ENCODE measurements at places on chromosomes 11 and 22.

DNA sequence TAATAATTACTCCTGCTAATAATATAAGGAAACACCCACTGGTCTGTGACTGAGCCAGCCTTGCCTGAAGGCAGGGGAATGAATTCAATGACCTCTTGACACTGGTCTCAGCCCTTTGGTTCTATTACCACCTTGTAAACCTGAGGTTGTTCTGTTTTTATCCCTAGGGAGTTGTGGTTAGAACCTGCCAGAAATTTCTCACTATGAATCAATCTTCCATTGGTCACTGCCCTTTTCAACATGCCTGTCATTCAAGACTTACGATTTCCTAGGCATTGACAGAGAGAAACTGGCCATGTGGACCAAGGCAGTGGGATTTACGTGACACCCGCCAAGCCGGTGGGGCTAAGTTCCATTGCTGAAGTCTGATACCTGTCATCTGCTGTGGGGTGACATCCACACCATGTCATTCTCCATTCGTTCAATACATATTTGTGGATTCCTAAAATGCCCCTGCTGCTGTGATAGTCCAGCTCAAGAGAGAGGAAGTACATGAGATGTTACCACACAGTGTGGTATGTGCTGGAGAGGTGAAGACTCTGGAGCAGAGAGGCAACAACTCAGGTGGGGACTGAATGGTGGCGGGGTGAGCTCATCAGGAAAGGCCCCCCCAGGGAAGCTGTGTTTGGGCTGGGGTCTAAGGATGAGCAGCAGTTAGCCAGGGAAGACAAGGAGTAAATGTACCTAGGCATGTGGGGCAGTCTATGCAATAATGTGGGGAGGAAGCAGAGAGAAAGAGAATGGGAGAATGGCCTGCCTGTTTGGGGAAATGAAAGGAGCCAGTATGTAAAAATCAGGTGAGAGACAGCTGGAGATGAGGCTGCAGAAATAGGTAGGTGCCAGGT is 15.2 kb upstream of the EHF start:
- DNase-seq: no peak

GRCh38 chr11:68521969-68522652 is 61.6 kb downstream of the PPP6R3 start:
- DNase-seq: no peak

GRCh38 chr22:37684803-37685615 is 1.1 kb upstream of the NOL12 start:
- no peak for DNase-seq

DNA sequence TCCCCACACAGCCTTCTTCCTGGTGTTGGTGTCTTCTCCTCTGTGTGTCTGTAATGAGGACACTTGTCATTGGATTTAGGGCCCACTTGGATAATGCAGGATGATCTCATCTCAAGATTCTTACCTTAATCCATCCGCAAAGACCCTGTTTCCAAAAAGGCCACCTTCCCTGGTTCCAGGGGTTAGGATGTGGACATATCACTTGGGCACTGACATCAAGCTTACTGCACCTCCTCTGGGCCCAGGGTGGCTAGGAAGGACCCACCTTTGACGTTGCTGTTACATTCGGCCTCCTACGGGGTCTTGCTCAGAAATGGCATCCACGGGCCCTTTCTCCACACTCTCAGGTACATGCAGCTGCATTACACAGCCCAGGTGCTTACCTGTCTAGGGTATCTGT is 535.9 kb downstream of the BRD1 start:
- no peak for DNase-seq

DNA sequence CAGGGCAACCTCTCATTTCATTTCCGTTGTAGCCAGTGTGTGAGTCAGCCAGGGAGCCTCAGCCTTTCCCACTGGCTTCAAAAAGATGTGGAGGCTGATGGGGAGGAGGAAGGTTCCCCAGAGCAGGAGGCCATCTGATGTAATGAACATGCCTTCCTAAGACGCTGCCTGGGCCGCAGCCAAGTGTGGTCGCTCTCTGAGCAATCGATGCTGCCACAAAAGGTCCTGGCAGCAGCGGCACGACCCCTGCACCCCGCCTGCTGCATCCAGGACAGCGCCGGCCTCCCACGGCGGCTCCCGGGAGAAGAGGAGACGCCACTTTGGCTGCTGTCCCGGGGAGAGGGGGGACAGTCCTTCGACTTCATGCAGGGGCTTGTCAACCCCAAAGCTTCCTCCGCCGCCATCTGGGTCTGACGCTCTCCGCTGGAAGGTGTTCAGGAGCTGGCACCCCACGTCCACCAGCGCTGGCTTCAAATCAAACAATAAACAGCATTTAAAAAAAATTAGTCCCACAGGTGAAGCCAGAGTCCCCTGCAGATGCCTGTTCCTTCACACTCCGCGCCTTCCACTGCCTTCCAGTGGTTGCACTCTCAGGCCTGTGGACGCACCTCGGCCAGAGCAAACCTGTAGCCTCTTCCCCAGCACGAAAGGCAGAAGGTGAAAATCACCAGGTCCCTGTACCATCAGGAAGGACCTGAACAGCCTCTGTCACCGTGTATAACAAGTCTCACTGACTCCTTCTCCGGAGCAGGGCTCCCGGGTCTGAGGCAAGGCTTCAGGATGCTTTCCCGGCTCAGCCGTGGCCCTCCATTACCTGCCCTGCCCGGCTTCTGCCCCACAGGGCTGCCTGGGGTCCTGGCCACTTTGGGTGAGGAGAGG is 930.7 kb downstream of the BRD1 start:
- no peak for DNase-seq

- no peak for DNase-seq
Observed at GRCh38 chr11:110184456-110184855, 91.3 kb downstream of the ZC3H12C start.

DNA sequence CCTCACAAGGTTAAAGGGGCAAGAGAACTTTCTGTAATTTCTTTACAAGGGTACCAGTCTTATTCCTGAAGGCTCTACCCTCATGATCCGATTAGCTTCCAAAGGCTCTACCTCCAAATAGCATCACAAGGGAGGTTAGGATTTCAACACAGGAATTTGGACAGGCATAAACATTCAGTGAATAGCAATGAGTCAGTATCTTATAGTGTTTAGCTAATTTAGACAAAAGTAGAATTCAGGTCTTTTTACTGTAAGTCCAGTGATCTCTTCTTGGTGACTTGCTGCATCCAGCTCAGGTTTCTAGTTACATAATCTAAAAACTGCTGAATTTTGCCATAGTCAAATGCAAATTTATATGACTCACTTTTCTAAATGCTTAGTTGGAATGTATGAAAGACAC is 1995.6 kb upstream of the RAG2 start:
- DNase-seq: no peak

- DNase-seq: no peak
Observed at GRCh38 chr11:119175493-119176077, 7.1 kb downstream of the NLRX1 start.

DNA sequence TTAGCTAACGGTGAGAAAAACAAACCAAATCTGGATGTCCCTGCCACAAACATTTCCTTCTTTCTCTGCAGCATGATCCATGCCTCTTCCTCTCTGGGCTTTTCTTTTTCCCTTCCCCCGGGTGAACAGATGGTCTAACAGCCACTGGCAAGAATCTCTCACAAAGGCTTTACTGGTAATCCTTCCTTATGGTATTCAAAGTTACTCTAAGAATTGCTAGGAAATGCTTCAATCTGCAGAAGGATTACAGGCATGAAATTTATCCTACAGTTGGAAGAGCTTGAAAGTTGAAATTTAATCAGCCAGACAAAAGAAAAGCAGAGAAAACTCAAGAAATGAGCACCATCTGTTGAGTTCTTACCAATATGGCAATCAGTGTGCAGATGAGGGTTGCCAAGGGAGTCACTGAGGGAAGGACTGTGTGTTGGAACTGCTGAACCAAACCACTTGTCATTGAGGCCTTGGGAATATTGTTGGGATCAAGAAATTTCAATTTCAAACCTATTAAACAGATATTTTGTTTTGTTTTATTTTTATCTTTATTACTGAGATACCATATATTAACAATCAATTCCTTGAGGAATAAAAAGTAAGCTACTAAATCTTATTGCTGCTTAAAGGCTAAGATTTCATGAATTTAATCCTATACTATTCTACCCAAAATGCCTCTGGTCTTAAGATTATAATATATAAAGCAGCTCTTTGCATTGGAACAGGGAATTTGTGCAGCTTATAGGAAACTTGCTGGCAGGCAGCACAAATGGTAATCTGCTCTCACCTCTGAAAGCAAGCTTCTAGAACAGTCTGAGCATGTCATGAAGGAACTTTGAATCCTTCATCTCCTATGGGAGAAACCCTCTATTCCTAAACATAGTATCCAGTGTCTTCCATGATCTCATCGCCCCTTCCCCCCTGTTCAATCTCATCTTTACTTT is 29.7 kb upstream of the NDUFC2 start:
- DNase-seq: no peak

- no peak for DNase-seq
Observed at GRCh38 chr11:67002921-67003411, 20.0 kb upstream of the SYT12 start.

- DNase-seq: no peak
Observed at GRCh38 chr22:35608088-35608487, 9.0 kb downstream of the MB start.

- DNase-seq: no peak
Observed at GRCh38 chr11:101907815-101908214, 7.0 kb upstream of the CEP126 start.

DNA sequence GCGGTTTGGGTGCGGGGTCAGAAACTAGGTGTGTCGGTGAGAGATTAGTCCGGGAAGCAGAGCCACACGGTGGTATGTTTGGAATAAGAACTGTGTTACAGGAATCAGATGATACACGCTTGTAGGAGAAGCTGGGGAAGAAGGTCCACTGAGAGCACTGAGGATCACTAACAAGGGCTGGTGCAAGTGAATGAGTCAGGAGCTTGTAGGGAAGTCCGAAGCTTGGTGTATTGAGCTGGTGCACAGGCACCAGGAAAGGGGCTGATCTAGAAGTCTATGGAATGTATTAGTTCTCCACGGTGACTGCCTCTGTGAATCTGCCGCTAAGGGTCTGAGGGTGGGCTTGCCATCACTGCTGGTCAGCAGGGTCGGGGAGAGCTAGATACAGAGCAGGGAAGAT is 18.8 kb upstream of the GRK3 start:
- DNase-seq: no peak

DNA sequence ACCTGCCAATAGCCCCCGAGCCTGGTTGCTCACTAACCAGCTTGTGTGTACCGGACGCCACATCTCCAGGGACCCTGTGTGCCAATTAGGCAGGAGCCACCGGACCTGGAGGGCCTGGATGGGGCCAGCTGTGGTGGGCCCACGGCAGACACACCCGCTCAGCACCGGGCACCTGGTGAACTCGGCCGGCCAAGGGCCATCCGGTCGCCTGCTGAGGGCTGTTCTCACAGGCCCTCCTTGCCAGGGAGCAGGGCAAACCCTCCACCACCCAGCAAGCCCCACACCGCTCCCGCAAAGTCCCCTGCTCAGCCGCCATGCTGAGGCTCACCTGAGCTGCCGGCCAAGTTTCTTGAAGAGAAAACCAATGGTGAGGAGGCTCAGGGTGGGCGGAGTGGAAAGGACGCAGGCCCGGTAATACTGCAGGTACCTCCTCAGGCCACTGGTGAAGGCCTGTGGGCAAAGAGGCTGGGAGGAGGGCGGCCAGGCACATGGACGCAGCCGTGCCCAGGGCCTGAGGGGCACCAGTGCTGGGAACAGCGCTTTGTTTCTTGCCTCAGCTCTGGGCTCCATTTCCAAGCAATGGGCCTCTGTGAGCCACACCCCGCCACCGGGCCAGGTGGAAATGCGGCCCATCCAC is 17.1 kb downstream of the TUBGCP6 start:
- DNase-seq: no peak

- no peak for DNase-seq
Observed at GRCh38 chr11:83922318-83922717, 636.2 kb upstream of the CCDC90B start.

DNA sequence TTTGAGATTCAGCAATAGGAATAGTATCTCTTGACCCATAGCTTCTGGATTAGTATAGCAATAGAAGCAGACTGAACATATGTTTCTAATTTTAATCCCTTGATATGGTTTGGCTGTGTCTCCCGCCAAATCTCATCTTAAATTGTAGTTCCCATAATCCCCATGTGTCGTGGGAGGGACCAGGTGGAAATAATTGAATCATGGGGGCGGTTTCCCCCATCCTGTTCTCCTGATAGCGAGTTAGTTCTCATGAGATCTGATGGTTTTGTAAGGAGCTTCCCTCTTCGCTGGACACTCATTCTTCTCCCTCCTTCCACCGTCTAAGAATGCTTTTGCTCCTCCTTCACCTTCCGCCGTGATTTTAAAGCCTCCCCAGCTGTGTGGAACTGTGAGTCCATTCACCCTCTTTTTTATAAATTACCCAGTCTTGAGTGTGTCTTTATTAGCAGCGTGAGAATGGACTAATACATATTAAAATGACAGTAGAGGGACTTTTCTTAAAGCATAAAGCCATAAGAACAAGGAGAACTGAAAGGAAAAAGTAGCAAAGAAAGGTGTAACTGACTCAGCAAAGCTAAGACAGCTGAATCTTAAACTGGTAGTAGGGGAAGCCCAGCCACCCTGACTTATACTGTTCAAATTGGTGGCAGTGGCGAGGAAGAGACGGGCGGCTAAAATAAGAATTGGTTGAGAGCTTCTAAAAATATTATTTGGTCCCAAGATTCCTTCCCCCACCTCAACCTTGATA is 20.3 kb upstream of the SLN start:
- DNase-seq: no peak
